Activated CD4-positive, alpha-beta T cell treated with anti-CD3 and anti-CD28 coated beads for 36 hours (primary cell): ENCODE measurements at places on chromosomes 12 and 14.
A peak's percentile ranks its signal among the peaks of the same experiment; 100 is the strongest.

DNA sequence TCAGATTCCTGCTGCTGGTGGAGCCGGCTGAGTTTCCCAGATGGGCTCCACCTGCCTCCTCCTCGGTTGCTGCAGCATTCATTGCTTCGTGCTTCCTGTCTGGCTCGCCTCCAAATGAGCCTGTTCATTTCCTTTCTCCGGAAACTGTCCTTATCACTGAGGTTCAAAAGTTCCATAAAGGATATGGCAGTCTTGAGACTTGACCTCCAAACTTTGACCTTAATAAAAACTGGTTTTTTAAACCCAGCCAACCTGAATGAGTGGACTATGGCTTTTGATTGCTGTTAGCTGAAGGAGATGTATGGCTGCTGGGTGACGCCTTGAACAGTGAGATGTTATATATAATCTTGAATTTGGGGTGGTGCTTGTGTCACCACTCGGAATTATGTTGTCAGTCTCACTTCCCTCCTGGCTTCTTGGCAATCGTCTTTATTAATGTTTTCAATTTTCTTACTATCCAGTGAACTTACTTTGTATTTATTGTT, 62.7 kb downstream of the RASSF3 start:
- peak; percentile 60 for DNase-seq

GRCh38 chr12:215116-215515, 1.2 kb upstream of the SLC6A12 start:
- no peak for DNase-seq

DNA sequence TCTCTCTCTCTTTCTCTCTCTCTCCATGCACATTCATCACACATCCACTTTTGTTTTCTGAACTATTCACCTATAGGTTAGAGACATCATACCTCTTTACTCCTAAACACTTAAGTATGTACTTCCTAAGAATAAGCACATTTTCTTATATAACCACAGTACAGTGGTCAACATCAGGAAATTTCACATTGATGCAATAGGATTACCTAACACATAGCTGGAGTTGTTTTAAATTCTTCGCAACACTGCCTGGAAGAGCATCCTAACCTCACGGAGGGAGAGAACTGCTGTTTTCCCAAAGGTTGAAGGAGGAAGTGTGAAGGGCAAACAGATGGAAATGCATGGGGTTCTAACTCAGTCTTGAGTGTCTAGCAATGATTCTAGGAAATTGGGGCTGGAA, 159.2 kb downstream of the SYT1 start:
- no peak for DNase-seq

DNA sequence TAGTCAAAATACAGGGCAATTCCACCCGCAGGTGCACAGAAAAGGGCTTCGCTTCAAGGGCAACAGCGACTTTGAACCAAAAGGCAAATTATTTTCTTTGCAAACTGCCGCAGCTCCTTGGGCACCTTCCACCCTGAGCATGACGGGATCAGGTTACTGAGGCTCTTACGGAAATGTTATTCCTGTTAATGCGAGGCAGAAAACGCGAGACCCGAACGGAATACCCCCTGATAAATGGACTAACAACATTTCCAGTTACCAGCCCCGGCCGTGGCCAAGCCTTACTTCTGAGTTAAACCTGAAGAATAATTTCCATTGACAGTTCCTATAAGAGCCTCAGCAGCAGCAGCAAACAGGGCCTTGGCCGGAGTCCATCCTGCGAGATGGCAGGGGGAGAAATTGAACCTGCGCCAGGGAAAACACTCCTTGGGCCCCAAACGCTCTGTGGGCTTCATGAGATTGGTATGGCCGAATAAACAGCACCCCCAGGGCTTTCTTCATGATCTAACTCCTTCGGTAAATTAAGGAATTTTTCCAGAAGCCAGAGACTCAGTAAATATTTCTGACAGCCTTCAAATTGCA, 70.0 kb upstream of the DICER1 start:
- no peak for DNase-seq

DNA sequence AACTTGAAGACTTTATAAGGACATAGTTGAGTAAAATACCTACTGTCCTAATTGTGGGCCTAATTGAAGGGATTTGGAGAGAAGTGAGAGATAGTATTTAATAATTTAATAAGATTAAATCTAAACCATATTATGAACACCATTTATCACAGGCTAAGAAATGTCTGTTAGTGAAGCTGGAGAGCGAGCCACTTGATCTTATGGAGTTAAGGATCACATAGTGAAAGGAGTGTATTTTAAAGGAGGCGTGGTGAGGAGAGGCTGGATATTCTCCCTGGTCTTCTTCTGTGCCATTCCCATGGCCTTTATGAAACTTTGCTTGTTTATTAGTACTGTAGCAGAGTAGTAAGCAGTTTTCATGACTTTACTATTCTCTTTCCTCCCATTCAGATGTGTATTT, 172.4 kb downstream of the TRHDE start:
- no peak for DNase-seq
